ENCODE measurements at places on chromosomes 12 and 14. TPM values are rescaled to one million over a fixed set of nuclear protein-coding genes. Genes with fewer than 3 reads are reported as not detected.

Gene EFS
- total RNA-seq: 1.3 TPM

DNA sequence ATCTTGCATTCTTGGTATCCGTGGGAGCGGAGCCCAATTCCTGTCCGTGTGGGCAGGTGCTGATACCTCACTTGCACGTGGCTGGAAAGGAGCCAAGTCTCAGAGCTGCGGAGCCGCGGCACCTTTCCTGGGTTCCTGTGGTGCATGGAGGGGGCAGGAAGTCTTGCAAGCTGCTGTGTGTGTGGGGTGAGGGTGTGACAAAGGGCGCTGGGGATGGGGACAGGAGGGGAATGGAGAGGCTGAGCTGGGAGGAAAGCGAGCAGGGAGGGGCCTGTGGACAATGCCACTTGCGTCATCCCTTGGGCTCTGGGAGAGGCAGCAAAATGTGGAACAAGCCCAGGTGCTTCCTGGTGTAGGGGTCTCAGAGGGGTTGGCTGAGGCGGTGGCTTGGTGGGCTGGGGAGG, 86.7 kb downstream of the CALM1 start:
- no peak overlapping the region for H3K4me3 ChIP-seq
- no peaks in the 10 kb centered on the region for H3K27me3 ChIP-seq
- peak; percentile 59 for DNase-seq
- H3K27ac ChIP-seq: no peak overlapping the region

DNA sequence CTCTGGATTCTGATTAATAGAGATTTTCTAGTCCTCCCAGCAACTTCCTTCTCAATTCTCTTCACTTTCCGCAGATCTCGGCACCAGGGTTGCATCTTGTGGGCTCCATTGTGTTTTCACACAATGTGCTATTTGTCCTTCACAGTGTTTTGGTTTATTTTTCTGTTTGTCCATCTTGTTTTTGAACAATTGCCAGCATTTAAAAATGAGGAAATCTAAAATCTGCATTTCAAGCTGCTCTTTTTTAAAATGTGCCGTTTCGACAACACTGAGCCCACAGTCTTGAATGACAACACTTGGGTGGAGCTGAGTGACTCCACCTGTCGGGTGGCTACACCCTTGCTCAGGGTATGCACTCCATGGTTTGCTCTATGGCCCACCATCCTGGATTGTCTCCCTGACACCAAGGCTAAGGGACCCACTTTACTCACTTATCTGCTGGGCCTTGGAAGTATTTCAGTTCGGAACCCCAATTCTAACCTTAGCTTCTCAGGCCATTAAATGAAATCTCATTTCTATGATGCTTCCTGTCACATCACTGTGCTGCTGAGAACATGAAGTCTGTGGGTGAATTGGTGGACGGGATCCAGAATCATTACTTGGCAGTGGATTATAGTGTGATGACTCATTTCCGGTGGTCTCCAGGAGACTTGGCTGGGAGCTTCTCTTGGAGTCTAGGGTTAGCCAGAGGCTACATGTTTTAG, 3.4 kb upstream of the MYRFL start:
- H3K4me1 ChIP-seq: peaks cover 8% of the 10 kb centered on the region
- H3K27ac ChIP-seq: peak overlapping the region; percentile 58
- no peak overlapping the region for H3K4me3 ChIP-seq
- DNase-seq: no peak
- no peaks in the 10 kb centered on the region for H3K36me3 ChIP-seq
- H3K27me3 ChIP-seq: no peaks in the 10 kb centered on the region

- H3K27ac ChIP-seq: no peak overlapping the region
- DNase-seq: no peak
- no peaks in the 10 kb centered on the region for H3K36me3 ChIP-seq
Observed at GRCh38 chr12:29611906-29612305, 114.4 kb upstream of the OVCH1 start.

DNA sequence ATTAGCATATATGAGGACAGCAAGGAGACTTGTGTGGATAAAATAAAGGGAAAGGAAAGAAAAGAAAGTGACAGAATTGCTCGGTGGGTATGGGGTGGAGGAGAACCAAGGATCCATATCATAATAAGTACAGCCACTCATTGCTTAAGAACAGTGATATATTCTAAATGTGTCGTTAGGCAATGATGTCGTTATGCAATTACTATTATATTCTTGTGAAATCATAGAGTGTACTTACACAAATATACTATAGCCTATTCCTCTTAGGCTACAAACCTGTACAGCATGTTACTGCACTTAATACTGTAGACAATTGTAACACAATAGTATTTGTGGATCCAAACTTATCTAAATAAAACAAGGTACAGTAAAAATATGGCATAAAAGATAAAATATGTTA, 271.1 kb downstream of the CCER1 start:
- no peaks in the 10 kb centered on the region for H3K4me1 ChIP-seq
- H3K27ac ChIP-seq: no peak overlapping the region
- H3K4me3 ChIP-seq: no peak overlapping the region
- H3K27me3 ChIP-seq: no peaks in the 10 kb centered on the region

Gene OVCH1
- 0.52 TPM for total RNA-seq

DNA sequence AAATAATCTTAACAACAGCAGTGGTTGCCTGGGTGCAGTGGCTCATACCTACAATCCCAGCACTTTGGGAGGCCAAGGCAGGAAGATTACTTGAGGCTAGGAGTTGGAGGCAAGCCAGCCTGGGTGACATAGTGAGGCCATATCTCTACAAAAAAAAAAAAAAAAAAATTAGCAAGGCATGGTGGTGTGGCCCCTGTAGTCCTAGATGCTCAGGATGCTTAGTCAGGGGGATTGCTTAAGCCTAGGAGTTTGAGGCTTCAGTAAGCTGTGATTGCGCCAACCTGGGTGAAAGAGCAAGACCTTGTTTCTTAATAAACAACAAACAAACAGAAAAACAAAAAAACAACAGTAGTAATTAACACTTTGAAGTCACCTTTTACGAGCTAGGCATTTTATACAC, 642 bp upstream of the ACSM4 start:
- no peak overlapping the region for H3K4me3 ChIP-seq
- no peaks in the 10 kb centered on the region for H3K36me3 ChIP-seq
- DNase-seq: no peak
- H3K4me1 ChIP-seq: no peaks in the 10 kb centered on the region

DNA sequence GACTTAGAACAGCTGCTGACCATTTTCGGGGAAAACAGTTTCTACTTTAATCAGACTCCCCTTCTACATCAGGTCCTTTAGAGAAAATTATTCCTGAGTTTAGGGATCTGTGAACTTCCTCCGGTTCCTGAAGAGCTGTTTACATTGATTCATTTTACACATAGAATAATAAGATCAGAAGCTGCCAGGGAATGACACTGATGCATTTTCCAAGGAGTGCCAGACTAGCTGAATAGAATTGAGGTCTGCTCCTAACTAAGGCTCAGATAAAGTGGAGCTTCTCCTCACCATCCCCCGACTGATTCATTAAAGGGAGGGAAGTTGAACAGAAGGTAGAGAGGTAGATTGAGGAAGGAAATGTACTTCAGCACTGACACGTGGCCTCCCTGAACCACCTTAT, 41.9 kb upstream of the PSMA6 start:
- H3K4me1 ChIP-seq: no peaks in the 10 kb centered on the region
- no peak overlapping the region for H3K27ac ChIP-seq
- H3K27me3 ChIP-seq: no peaks in the 10 kb centered on the region
- H3K4me3 ChIP-seq: no peak overlapping the region

- H3K4me1 ChIP-seq: peaks cover 18% of the 10 kb centered on the region
- no peaks in the 10 kb centered on the region for H3K36me3 ChIP-seq
- no peak for DNase-seq
- H3K27ac ChIP-seq: no peak overlapping the region
Observed at GRCh38 chr14:94400422-94400841, 12.0 kb upstream of the SERPINA1 start.

GRCh38 chr12:7108003-7108795, 815 bp downstream of the C1RL start:
- no peaks in the 10 kb centered on the region for H3K27me3 ChIP-seq
- peaks cover 31% of the 10 kb centered on the region for H3K4me1 ChIP-seq
- H3K27ac ChIP-seq: peak overlapping the region; percentile 98
- DNase-seq: peak; percentile 80
- H3K36me3 ChIP-seq: no peaks in the 10 kb centered on the region

DNA sequence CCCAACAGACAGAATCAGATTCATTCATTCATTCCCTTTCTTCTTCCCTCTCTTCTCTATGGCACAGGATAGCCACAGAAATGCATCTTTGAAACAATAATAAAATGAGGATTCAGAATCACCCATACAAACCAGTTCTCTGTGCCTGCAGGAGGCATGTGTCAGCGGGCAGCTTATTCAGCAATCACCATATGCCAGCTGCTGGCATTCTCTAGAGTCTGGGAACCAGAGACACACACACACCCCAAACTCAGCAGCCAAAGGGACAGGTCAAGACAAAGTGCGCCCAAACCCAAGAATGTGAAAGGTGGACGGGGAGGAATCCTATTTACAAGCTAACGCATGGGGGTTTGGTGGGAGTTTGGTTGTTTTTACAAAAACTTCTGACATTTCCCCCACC, 14.1 kb downstream of the ARF3 start:
- no peak overlapping the region for H3K4me3 ChIP-seq
- peaks cover 16% of the 10 kb centered on the region for H3K4me1 ChIP-seq
- no peak overlapping the region for H3K27ac ChIP-seq
- DNase-seq: no peak

Gene ARMH4
- total RNA-seq: 1.0 TPM

DNA sequence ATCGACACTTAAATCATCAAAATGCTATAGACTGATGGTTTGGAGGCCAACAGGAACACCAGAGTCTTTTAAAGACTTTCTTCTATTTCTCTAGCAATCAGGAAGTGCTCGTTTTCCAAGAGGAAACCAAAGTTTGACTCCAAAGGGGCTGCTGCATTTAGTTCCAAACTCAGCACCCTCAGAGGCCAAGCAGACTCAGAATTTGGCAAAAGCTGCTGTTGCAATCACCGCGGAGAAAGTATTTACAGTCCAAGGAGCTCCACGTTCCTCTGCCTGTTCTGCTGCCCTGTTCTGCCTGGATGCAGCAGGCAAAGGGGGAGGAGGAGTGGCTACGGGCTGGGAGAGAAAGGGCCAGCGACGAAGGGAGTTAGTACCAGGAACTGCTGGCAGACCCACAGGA, 325.1 kb downstream of the BCL11B start:
- no peak overlapping the region for H3K27ac ChIP-seq
- no peaks in the 10 kb centered on the region for H3K4me1 ChIP-seq
- no peaks in the 10 kb centered on the region for H3K27me3 ChIP-seq
- no peaks in the 10 kb centered on the region for H3K36me3 ChIP-seq
- DNase-seq: no peak
- no peak overlapping the region for H3K4me3 ChIP-seq

- no peak overlapping the region for H3K4me3 ChIP-seq
- H3K27ac ChIP-seq: no peak overlapping the region
- no peaks in the 10 kb centered on the region for H3K36me3 ChIP-seq
- H3K27me3 ChIP-seq: no peaks in the 10 kb centered on the region
- H3K4me1 ChIP-seq: no peaks in the 10 kb centered on the region
- no peak for DNase-seq
Observed at GRCh38 chr12:72036393-72036792, 97.7 kb downstream of the TPH2 start.

- H3K4me3 ChIP-seq: no peak overlapping the region
- no peaks in the 10 kb centered on the region for H3K27me3 ChIP-seq
- H3K36me3 ChIP-seq: no peaks in the 10 kb centered on the region
- DNase-seq: no peak
- H3K27ac ChIP-seq: no peak overlapping the region
Observed at GRCh38 chr12:25123126-25123525, 71.8 kb downstream of the DNAI7 start.

Gene ADAM21
- 0.52 TPM for total RNA-seq

Gene YLPM1
- total RNA-seq: 30.0 TPM

DNA sequence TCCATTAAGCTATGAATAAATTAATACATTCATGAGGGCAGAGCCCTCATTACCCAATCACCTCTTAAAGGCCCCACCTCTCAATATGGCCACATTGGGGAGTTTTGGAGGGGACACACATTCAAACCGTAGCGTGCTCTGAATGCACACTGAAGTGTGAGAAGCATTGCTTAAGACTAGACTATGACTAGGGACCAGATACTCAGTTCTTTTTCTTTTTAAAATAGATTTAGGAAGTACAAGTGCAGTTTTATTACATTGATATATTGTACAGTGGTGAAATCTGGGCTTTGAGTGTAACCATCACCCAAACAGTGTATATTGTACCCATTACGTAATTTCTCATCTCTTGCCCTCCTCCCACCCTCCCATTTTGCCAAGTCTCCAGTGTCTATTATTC, 21.0 kb upstream of the JDP2 start:
- no peaks in the 10 kb centered on the region for H3K27me3 ChIP-seq
- H3K36me3 ChIP-seq: no peaks in the 10 kb centered on the region
- no peak for DNase-seq

Gene RTN1
- total RNA-seq: 8.6 TPM

Gene SAMD15
- total RNA-seq: not detected

Gene ANO2
- total RNA-seq: 2.1 TPM

Gene RNF31
- 38.1 TPM for total RNA-seq

- H3K27ac ChIP-seq: peak overlapping the region; percentile 71
- H3K4me1 ChIP-seq: peaks cover 59% of the 10 kb centered on the region
- H3K4me3 ChIP-seq: no peak overlapping the region
- no peak for DNase-seq
- peaks cover 18% of the 10 kb centered on the region for H3K36me3 ChIP-seq
Observed at GRCh38 chr12:56086608-56087007, 6.6 kb downstream of the ERBB3 start.

DNA sequence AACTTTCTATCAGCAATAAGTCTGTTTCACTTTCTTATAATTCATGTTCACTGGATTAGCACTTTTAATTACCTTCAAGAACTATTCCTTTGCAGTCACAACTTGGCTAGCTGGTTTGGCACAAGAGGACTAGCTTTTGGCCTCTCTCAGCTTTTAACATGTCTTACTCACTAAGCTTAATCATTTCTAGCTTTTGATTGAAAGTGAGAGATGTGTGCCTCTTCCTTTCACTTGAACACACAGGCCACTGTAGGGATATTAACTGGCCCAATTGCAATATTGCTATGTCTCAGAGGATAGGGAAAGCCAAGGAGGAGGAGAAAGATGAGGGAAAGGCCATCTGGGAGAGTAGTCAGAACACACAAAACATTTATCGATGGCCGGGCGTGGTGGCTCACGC, 92.7 kb downstream of the PRICKLE1 start:
- no peak for DNase-seq
- no peaks in the 10 kb centered on the region for H3K36me3 ChIP-seq
- H3K27me3 ChIP-seq: no peaks in the 10 kb centered on the region

- peak overlapping the region; percentile 5 for H3K27ac ChIP-seq
- H3K4me1 ChIP-seq: no peaks in the 10 kb centered on the region
- H3K4me3 ChIP-seq: no peak overlapping the region
- no peaks in the 10 kb centered on the region for H3K36me3 ChIP-seq
Observed at GRCh38 chr12:2396448-2396871, 343.7 kb downstream of the CACNA1C start.

Gene KLHL33
- 0.26 TPM for total RNA-seq

GRCh38 chr12:106022568-106023012, 116.2 kb downstream of the NUAK1 start:
- DNase-seq: peak; percentile 14
- H3K27me3 ChIP-seq: no peaks in the 10 kb centered on the region
- H3K27ac ChIP-seq: no peak overlapping the region
- peaks cover 10% of the 10 kb centered on the region for H3K4me1 ChIP-seq
- no peak overlapping the region for H3K4me3 ChIP-seq
- no peaks in the 10 kb centered on the region for H3K36me3 ChIP-seq
